ENCODE measurements at places on chromosomes 2 and 18. TPM values are rescaled to one million over a fixed set of nuclear protein-coding genes. Genes with fewer than 3 reads are reported as not detected.

The SCRN3 gene
- 23.3 TPM for total RNA-seq

The UPP2 gene
- not detected for total RNA-seq

The RESP18 gene
- not detected for total RNA-seq

The STEAP3 gene
- total RNA-seq = 13.8 TPM

The GPD2 gene
- total RNA-seq = 38.4 TPM

The C2orf72 gene
- under 0.01 TPM for total RNA-seq

The ALK gene
- under 0.01 TPM for total RNA-seq

The TMEM169 gene
- total RNA-seq = 0.47 TPM

The FOXD4L1 gene
- total RNA-seq = 0.12 TPM

The TMEM182 gene
- 0.94 TPM for total RNA-seq

The EGR4 gene
- not detected for total RNA-seq

The PCARE gene
- total RNA-seq = not detected

The CCDC195 gene
- not detected for total RNA-seq

The MOCOS gene
- 4.7 TPM for total RNA-seq

The MYO7B gene
- 0.23 TPM for total RNA-seq

The DSC3 gene
- 0.38 TPM for total RNA-seq

The OTOS gene
- total RNA-seq = not detected

The C2orf66 gene
- total RNA-seq = 0.08 TPM

The LYG2 gene
- not detected for total RNA-seq

The SALL3 gene
- not detected for total RNA-seq

The RPRM gene
- not detected for total RNA-seq

The HES6 gene
- 1.7 TPM for total RNA-seq

The NEU2 gene
- not detected for total RNA-seq

The AFF3 gene
- 0.08 TPM for total RNA-seq

Data from smooth muscle cell of the coronary artery (primary cell).